CD4-positive, alpha-beta memory T cell (primary cell): ENCODE measurements at places on chromosomes 5 and 9.

DNA sequence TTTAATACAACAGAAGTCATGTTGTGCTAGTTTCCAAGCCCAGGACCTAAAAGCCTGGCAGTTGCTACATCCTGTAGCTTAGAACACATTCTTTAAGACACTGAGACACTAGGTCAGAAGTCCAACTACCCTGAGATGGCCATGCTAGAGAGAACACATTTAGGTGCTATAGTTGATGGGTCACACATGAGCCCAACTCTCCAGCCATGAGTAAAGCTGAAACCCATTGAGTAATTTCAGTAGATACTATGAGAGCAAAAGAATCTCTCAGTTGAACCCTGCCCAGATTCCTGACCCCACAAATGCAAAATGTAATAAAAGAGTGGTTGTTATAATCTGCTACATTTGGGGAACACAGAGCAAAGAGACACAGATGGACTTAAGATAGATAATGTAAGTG is 164.4 kb downstream of the SEMA5A start:
- no peaks in the 10 kb centered on the region for H3K36me3 ChIP-seq
- no peaks in the 10 kb centered on the region for H3K4me1 ChIP-seq
- no peaks in the 10 kb centered on the region for H3K27me3 ChIP-seq
- no peak for DNase-seq
- no peak overlapping the region for H3K27ac ChIP-seq

DNA sequence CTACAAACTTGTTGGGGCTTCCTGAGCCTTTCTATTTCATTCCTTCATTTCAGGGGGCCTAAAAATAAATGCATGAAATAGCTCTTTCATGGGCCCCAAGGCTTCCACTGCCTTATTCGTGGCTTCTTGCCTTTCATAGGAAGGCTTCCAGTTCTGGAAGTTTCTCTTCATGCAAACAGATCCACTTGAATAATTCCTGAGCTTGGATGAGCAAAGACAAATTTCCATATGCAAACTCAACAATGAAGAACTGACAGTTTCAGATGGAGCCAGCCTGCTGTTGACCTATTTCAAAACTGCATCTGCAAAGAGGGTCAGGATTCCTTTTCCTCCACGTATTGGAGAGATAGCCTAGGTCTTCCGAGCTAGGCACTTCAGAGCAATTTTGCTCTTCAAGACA is 142.1 kb downstream of the MLLT3 start:
- H3K27ac ChIP-seq, result no peak overlapping the region
- H3K27me3 ChIP-seq, result no peaks in the 10 kb centered on the region
- H3K4me3 ChIP-seq, result no peak overlapping the region
- H3K36me3 ChIP-seq, result no peaks in the 10 kb centered on the region

GRCh38 chr9:2367970-2368369 is 253.6 kb upstream of the VLDLR start:
- no peaks in the 10 kb centered on the region for H3K4me1 ChIP-seq
- DNase-seq, result no peak
- no peak overlapping the region for H3K4me3 ChIP-seq
- no peak overlapping the region for H3K27ac ChIP-seq
- no peaks in the 10 kb centered on the region for H3K27me3 ChIP-seq

GRCh38 chr9:37984672-37985611 is 81.0 kb upstream of the SLC25A51 start:
- no peak overlapping the region for H3K27ac ChIP-seq
- H3K36me3 ChIP-seq, result no peaks in the 10 kb centered on the region
- H3K4me1 ChIP-seq, result no peaks in the 10 kb centered on the region
- no peaks in the 10 kb centered on the region for H3K27me3 ChIP-seq
- no peak for DNase-seq
- no peak overlapping the region for H3K4me3 ChIP-seq

DNA sequence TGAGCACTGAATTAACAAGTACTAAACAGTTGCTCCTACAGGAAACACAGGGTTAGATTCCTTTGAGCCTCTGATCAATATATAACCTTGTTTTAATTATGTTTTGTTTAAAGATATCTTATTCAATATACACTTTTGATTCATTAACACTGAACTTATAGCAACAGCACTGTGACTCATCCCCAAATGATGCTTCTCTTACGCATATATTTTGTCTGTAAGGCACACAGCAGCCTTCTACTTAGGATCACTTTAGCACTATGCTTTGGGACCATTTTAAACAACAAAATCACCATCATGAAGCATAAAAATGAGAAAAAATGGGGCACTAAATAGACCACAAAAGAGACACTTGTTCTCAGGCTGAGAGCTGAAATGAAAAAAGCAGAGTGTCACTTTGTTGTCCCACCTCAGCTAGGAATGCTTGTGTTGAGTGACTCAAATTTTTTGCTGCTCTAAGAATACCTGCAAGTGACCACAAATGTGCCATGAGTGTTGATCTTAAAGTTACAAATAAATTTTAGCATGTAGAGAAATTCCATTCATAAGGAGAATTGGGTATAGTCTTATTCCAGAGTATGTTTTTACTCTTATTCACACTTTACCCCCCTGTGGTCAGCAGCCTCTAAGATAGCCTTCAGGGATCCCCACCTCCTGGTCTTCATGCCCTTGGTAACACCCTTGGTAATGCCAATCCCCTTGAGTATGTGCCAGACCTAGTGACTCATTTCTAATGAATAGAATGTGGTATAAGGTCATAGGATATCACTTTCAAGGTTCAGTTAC is 252.7 kb upstream of the IL12B start:
- no peaks in the 10 kb centered on the region for H3K36me3 ChIP-seq
- no peaks in the 10 kb centered on the region for H3K4me1 ChIP-seq
- no peak overlapping the region for H3K27ac ChIP-seq
- no peak for DNase-seq

GRCh38 chr5:68499987-68500386 is 284.4 kb downstream of the PIK3R1 start:
- H3K4me3 ChIP-seq, result no peak overlapping the region
- no peak overlapping the region for H3K27ac ChIP-seq
- no peak for DNase-seq
- H3K36me3 ChIP-seq, result no peaks in the 10 kb centered on the region
- H3K27me3 ChIP-seq, result no peaks in the 10 kb centered on the region

- H3K27me3 ChIP-seq, result no peaks in the 10 kb centered on the region
- H3K27ac ChIP-seq, result no peak overlapping the region
- H3K36me3 ChIP-seq, result no peaks in the 10 kb centered on the region
- no peak for DNase-seq
Measured at GRCh38 chr9:35364817-35365585, 124.9 kb upstream of the RUSC2 start.

DNA sequence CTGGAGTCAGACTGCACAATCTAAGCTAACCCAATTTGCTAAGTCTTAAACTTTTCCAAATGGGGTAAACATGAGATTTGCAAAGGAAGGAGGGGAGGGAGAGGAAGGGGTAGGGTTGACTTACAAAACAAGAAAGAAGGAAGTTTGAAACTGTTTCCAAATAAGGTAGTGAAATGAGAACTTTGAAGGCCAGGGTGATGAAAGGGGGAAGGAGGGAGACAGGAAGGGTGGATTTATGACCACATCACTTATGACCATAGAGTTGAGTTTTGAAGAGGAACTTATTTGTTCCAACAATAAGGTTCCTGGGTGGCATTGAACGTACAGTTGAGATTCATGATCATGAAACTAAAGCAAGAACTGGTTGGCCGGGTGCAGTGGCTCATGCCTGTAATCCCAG is 72.5 kb upstream of the DAPK1 start:
- H3K4me1 ChIP-seq, result no peaks in the 10 kb centered on the region
- no peak for DNase-seq
- no peak overlapping the region for H3K27ac ChIP-seq
- no peaks in the 10 kb centered on the region for H3K27me3 ChIP-seq
- no peaks in the 10 kb centered on the region for H3K36me3 ChIP-seq

DNA sequence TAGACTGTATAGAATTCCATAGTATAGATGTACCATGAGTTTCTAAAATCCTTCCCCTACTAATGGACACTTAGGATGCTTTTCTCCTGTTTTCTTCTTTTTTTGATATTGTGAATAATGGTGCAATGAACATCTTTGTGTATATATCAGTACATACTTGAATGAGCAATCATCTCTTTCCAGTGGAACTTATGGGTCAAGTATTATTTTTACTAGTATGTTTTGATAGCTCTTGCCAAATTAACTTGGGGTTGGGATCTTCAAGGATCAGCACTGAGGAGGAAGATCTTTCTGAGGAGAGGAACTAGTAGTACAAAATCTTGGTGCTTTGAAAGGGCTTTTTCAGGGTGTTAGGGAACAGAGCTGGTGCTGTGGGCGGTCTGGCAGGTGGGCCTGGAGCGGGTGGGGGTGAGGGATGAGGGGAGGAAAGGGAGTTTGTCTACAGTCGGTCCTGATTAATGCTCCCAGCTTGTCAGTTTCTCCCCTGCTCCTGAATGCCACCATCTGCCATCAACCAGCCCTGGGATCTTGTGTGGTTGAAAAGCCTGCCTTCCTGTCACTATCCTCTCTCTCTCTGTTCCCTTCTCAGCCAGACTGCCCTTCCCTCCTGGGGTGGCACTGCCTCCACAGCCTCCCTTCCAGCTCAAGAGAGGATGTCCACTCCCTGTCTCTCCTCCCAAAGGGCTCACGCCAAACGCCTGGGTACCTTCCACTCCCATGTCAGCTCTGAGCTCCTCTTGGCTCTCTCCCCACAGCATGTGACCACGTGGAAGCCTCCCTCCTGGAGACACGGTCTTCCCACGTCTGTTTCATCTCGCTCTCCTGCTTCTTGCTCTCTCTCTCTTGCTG is 185.9 kb downstream of the DAB2IP start:
- no peaks in the 10 kb centered on the region for H3K36me3 ChIP-seq
- H3K4me3 ChIP-seq, result no peak overlapping the region
- no peaks in the 10 kb centered on the region for H3K4me1 ChIP-seq
- H3K27me3 ChIP-seq, result no peaks in the 10 kb centered on the region
- no peak overlapping the region for H3K27ac ChIP-seq

DNA sequence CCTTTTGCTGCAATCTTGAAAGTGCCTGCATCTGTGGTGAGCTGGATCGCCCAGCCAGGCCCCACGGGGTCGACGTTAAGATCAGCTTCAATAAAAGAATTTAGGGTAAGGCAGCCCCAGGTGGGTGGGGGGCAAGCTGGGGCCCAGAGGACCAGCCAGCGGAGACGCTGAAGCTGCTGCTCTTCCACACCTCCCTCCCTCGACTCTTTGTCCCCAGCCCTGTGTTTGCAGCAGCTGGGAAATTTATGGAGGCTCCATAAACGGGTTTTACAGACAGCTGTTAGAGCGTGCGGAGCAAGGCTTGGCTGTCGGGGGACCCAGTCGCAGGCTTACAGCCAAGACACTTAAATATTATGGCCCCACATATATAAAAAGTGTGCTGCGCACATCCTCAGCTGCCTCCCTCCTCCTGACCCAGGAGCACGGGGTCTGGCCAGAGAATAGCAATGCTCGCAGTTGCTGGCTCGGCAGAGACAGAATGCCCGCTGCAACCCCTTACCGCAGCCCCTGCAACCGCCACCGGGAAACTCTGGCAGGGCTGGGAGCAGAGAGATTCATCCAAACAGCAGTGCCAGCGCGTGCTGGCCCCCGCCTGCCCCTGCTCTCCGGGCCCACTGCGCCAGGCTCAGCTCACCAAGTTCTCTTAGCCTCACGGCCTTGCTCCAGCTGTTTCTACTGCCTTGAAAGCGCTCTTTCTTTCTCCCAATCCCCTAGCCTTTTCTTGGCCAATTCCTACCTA is 28.4 kb upstream of the MVB12B start:
- H3K27ac ChIP-seq, result no peak overlapping the region
- no peaks in the 10 kb centered on the region for H3K4me1 ChIP-seq
- no peaks in the 10 kb centered on the region for H3K27me3 ChIP-seq
- no peak overlapping the region for H3K4me3 ChIP-seq
- no peaks in the 10 kb centered on the region for H3K36me3 ChIP-seq

DNA sequence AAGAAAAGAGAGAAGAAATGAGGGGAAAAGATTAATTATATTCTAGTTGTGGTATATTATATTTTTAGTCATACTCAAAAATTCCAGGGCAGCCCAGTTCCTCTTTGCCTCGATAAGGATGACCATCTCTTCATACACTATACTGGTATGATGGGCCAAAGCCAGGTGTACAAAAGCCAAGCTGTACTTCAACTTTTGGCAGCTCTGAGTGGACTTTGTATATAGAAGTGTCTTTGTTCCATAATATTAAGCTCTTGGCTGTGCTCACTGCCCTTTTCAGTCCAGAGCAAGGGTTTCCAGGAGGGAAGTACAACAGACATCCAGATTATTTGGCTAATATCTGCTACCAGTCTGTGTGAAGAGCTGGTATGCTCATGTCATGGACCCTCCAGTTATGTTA is 934.3 kb upstream of the CDH10 start:
- no peaks in the 10 kb centered on the region for H3K4me1 ChIP-seq
- H3K27me3 ChIP-seq, result no peaks in the 10 kb centered on the region
- no peak overlapping the region for H3K4me3 ChIP-seq

GRCh38 chr5:138067945-138068344 is 15.9 kb upstream of the WNT8A start:
- no peak overlapping the region for H3K4me3 ChIP-seq
- H3K4me1 ChIP-seq, result no peaks in the 10 kb centered on the region
- H3K27me3 ChIP-seq, result no peaks in the 10 kb centered on the region
- H3K27ac ChIP-seq, result no peak overlapping the region

DNA sequence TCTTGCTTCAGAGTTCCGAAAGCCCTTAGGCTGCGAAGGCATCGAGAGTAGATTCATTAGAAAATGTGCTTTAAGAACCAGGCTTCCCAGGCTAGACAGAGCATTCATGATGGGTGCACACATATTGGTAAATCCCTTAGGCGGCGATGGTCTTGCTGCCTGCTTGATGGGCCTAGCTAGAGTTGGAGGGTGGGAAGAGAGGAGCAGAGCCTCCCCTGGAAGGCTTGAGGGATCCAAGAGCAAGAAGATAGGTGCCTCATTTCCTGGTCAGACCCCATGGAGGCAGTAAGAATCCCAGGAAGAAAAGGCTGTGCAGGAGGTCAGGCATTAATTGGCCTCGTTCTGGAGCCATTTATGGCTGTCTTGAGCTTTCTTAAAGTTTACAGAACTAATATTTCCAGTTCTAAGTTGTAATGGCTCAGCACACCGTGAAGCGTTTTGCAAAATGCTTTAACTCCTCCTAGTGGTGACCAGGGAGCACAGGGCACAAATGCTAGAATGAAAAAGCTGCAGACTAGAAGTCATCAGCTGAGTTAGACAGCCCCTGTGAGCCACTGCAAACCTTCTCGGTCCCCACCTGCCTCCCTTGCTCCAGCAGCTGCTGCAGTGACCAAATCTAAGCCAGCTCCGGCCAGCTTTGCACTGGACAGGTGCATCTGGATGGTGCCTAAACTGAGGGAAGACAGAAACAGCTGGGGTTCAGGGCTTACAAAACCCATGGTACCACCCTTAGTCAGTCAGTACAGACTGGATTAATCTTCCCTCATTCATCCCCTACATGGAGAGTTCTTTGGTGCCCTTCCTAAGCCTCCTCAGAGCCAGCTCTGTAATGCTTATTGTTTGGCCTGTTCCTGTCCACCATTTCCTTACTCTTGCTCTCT is 14.7 kb downstream of the SLC45A2 start:
- H3K27me3 ChIP-seq, result no peaks in the 10 kb centered on the region
- no peak overlapping the region for H3K4me3 ChIP-seq
- no peak overlapping the region for H3K27ac ChIP-seq
- no peaks in the 10 kb centered on the region for H3K36me3 ChIP-seq

DNA sequence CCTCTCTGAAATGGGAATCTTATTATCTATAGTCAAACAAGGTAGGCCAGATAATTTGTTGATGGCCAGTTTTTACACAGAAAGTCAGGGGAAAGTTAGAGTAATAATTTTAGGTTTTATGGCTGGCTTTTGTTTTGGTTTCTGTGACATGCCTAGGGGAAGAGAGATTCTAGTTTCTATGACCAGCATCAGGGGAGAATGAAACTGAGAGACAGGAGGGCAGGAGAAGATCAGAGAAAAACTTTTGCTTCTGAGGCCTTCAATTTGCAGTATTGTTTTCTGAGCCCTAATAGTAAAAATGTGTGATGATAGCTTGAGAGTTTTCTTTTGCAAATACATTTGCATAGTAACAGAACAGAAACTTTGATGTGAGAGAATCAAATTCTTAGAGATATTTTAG is 564.3 kb downstream of the ZNF608 start:
- H3K4me3 ChIP-seq, result no peak overlapping the region
- DNase-seq, result no peak
- no peaks in the 10 kb centered on the region for H3K27me3 ChIP-seq
- H3K36me3 ChIP-seq, result no peaks in the 10 kb centered on the region
- no peaks in the 10 kb centered on the region for H3K4me1 ChIP-seq
